ENCODE measurements at places on chromosomes 12 and 14.

GRCh38 chr14:29528889-29529288 lies 398.8 kb downstream of the PRKD1 start:
- peak; percentile 10 for DNase-seq

GRCh38 chr12:49584591-49584990 lies 16.6 kb upstream of the MCRS1 start:
- no peak for DNase-seq

DNA sequence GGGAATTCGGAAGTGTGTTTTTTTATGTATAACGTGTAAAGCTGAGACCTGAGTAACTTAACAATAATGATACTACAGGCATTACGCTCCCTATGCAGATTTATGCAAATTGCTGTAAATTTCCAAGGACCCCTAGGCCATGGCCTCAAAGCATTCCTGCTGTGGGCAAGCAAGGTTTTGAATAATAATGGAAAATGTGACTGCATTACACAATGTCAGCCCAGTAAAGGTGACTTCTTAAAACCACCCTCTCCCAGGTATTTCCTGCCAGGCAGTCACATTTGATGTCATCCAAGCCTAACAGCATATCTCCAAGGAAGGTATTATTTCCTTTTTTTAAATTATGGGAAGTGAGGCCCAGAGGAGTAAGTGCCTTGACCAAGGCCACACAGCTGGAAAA lies 621.0 kb downstream of the BCL11B start:
- DNase-seq, result no peak

GRCh38 chr12:110501399-110501751 lies 536 bp downstream of the VPS29 start:
- peak; percentile 67 for DNase-seq

- DNase-seq, result no peak
Measured at GRCh38 chr12:24894879-24895278, 54.0 kb downstream of the BCAT1 start.

- DNase-seq, result no peak
Measured at GRCh38 chr12:17016116-17016864, 410.3 kb upstream of the LMO3 start.
